Natural killer cell treated with Interleukin-12 subunit alpha and Interleukin-12 subunit beta and Interleukin-15 and Interleukin-18, amount 100 ng/mL, for 72 hours (primary cell): ENCODE measurements at places on chromosomes 3 and 15. TPM values are rescaled to one million over a fixed set of nuclear protein-coding genes. Genes with fewer than 3 reads are reported as not detected.

DNA sequence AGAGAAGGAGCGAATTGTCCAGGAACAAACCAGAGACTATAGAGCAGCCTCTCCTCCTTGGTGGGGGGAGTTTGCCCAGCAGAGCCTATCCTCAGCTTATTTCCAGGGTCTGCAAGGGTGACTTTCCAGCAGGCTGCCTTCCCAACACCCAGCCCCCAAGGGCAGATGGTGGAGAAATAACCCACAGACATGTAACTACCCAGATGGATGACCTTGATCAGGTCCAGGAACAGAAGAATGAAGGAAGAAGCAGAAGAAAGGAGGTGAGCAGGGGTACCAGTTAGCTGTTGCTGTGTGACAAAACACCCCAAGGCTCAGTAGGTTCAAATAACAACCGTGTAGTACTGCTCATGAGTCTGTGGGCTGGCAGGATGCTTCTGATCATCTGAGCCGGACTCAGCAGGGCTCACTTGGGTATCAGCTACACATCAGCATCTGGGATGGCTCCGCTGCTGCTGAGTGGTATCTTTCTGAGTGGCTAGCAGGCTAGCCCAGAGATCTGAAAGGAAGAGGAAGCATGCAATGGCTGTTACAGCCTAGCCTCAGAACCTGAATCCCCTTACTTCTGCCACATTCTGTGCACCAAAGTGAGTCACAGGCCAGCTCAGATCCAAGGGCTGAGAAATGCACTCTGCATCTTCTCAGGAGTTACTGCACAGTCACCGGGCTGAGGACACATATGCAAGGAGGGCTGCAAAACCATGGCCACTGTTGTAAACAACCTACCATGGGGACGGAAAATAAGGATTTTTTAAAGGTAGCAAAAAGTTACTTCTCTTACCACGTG is 22.2 kb upstream of the TXNRD3 start:
- DNase-seq, result no peak

- no peak for DNase-seq
Measured at GRCh38 chr3:35624698-35625097, 14.6 kb upstream of the ARPP21 start.

DNA sequence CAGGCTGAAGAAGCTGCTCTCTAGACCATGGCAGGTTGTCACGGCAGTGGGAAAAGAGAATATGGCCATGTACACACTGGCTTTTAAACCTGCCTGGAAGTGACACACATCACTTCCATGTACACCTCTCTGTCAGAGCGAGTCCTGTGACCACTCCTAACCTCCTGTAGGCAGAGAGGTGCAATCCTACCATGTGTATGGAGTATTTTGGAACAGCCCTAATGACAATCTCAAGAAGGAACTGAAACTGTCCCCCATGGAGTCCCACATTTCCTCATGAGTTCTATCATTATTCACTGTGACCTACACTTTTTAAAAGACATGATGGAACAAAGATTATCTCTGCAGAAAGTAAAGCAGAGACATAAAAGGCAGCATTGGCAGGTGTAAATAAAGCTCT is 153.4 kb upstream of the PFN2 start:
- no peak for DNase-seq

DNA sequence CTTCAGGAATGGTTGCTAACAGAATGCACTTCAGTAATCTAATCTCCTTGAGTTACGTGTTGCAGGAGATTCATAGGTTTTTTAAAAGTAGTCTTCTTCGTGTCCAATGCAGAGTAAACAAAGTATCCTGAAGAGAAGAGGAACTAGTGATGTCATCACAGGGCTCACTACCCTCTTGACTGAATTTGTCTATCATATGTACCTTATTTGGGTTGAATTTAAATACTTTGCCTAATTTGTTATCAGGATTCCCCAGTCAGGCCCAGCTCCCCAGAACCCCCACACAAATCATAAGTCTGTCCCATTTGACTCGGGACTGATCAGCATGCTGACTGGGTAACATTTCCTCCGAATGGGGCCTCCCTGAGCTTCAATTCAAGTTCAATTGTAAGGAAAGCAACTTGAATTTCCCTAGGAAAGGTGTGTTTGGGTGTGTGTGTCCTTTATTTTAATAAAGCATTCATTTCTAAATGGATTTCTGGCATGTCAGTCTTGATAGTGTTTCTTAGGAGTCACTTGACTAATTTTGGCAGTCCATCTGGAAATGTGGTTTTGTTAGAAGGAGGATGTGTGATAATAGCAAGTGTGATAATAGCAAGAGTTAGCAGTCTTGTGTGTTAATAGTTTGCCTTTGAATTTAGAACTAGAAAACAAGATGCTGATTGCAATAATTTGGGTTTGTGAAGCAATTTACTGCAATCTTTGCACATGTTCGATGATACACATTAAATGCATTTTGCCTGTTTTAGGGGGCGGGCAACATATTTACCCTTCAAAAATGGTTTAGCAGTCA is 21.9 kb downstream of the OXNAD1 start:
- no peak for DNase-seq

GRCh38 chr3:15528854-15529537 is 7.5 kb upstream of the COLQ start:
- DNase-seq, result no peak

GRCh38 chr3:133575086-133575485 is 1.6 kb downstream of the CDV3 start:
- no peak for DNase-seq

DNA sequence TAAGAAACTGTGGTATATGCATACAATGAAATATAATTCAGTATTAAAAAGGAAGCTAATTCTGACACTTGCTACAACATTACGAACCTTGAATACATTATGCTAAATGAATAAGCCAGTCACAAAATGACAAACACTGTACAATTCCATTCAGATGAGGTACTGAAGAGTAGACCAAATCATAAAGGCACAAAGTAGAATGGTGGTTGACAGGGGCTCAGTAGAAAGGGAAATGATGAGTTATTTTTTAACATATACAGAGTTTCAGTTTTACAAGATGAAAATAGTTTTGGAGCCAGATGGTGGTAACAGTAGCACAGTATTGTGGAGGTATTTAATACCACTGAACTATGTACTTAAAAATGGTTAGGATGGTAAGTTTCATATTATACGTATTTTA is 254.6 kb upstream of the RBMS3 start:
- DNase-seq, result no peak

DNA sequence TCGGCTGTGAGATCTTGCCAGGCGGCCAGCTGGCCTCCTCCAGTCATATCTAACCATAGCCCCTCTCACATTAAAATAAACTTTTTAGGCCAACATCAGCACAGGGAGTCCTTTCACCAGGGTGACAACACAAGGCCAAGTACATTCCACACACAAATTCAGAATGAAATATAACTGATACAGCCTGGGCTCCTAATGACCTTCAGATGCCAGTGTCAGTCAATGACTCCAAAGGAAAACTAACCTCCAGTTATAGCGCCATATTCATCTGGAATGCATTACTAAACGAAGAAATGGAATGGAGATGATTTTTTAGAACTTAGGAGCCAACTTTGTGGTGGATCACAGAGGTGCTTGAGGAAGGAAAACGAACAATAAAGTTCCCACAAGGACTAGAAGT is 205.4 kb downstream of the GREM1 start:
- DNase-seq, result no peak

CD200R1 gene
- 3.7 TPM for total RNA-seq

RTP1 gene
- not detected for total RNA-seq
